ENCODE measurements at places on chromosomes 12 and 14.
A peak's percentile ranks its signal among the peaks of the same experiment; 100 is the strongest.

- DNase-seq, result no peak
Observed at GRCh38 chr14:54652188-54652587, 85.3 kb downstream of the SAMD4A start.

DNA sequence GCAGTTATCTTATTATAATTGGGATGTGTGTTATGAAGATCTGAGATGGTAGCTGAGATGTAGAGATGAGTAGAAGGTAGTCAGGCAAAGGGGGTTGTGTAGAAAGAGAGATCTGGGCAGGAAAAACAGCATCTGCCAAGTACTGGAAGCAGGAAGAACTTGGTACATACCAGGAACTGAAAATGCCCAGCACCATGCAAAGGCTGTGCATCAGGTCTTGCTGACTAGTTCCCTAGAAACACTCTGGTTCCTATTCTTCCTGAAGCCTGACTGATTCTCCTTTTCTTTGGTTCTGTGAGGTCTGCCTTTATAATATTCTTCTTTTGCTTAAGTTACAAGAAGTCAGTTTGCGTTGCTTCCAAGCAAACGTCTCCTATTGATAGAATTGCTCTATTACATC, 6.7 kb upstream of the NFATC4 start:
- no peak for DNase-seq

- DNase-seq, result no peak
Observed at GRCh38 chr14:80784820-80785219, 156.7 kb downstream of the CEP128 start.

DNA sequence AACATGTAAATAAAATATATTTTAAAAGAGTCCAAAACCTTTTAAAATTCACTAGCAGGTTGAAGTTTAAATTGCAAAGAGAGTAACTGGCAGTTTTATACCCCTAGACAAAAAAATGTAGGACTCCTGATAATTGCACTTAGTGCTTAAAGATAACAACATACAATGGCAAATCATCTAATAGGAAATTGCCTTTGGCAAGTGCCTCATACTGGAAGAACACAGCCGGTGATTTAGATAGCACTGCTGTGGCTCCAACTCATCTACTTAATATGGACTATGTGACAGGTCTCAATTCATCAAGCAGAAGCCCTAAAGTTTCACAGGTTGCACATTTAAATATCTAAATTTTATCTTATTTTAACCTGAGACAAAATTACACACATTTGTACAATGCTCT, 13.4 kb downstream of the C12orf50 start:
- no peak for DNase-seq

GRCh38 chr14:69317102-69317755, 57.3 kb downstream of the GALNT16 start:
- DNase-seq, result no peak

DNA sequence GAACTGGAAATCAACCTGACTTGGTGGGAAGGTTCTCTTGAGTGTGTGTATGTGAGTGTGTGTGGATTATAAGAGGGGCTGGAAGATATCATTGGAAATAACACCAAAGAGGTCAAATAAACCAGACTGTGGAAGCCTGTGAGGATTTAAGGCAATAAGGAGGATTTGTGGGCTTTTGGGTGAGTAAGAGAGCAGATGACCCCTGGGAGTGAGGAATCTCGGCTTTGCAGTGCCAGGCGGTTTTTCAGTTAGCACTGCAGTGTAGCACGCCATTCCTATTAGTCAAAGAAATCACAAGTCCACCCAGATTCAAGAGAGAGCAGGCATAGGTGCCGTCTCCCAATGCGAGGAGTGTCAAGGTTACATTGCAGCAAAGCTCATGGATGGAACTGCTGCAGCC, 63.3 kb downstream of the CALM1 start:
- no peak for DNase-seq

DNA sequence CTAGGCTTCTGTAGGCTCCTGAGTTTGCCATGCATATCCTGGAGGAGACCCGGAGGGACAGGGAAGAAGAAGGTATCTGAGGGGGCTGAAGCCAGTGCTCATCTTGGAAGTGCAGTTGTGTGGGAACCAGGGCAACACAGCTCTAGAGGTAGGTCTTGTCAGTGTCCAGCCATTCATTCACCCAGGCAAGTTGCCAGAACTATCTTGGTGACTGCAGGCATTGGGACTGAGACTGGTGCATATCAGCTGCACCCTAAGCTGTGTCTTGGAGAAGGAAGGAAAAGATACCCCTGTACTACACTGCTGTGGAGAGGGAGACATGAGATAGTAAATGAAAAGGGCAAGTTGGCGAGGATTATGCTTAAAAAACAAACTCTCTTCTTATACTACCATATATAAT, 4.9 kb upstream of the WIF1 start:
- DNase-seq, result no peak

- DNase-seq, result peak; percentile 3
Observed at GRCh38 chr14:65169351-65169750, 67.0 kb upstream of the MAX start.

GRCh38 chr14:104224506-104225277, 86.3 kb downstream of the KIF26A start:
- DNase-seq, result no peak

GRCh38 chr14:76497550-76498462, 121.9 kb downstream of the ESRRB start:
- no peak for DNase-seq

DNA sequence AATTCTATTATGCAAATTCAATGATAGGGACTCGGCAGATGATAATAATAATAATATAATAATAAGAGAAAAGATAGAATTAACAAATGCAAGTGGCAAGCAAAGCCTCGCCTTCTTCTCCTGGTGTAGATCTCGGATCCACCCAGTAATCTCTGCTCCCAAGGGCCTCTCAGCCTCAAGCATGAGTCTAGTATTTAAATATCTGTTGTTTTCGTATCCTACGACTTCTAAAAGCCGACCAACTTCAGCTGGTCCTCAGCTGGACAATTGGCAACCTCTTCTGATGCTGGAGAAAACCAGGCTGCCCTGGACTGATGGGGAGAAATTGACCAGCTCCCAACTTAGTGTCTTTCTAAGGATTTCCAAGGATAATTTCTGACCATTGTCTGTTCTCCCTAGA, 14.0 kb upstream of the MAP1LC3B2 start:
- DNase-seq, result no peak

GRCh38 chr12:69338120-69338859, 9.9 kb upstream of the LYZ start:
- DNase-seq, result no peak

DNA sequence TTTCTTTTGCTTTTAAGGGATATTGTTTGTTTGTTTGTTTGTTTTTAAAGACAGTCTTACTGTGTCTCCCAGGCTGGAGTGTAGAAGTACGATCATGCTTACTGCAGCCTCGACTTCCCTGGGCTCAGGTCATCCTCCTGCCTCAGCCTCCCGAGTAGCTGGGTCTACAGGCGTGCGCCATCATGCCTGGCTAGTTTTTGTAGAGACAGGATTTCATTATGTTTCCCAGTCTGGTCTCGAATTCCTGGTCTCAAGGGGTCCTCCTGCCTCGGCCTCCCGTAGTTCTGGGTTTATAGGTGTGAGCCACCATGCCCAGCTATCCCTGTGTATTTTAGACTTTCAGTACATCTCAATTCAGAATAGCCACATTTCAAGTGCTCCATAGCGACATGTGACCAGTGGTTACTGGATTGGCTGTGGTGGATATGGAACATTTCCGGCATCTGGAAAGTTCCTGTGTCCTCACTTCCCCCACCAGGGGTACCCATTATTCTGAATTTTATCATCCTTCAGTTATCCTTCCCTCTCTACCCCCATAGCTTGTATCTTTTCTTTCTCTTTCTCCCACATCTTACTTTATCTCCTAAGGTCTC, 61.1 kb downstream of the HRK start:
- no peak for DNase-seq

- DNase-seq, result no peak
Observed at GRCh38 chr12:63164911-63165310, 13.9 kb upstream of the AVPR1A start.

DNA sequence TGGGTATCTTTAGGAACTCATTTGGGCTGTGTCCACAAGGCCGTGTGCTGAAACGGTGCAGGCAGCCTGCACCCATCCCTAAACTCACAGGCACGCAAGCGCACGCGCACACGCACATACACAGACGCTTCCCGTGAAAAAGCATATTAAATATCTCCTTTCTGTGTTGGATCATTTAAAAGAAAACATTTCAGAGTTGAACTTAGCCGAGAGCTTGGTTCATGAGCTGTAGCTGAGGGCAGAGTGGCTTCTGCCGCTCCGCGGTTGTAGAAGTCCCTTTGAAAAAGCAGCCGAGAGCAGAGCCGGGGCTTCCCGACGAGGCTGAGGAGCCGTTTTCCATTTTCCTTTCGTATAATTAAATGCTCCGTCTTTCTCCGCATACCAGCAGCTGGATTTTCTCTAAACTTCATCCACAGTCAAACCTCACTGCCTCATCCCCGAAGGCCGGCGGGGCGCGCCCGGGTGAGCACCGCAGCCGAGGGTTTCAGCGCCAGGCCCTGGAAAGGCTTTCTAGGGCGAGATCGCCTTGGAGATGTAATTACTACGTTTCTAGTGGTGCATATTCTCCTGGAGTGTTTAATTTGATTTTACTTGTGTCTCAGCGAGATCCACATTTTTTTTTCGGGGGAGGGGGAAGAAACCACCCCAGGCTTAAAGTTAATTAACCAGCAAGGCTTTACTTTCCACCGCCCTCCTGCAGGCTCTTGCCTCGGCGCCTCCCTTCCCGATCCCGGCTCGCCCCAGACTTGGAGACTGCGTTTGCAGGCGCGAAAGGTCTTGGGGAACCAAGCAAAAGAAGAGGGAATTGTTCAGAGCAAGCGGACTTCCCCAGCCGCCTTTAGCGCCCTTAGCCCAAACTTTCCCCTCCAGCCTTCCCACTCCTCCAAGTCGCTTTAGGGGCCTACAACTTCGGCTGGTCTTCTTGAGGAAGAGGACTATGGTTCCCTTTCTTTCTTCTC, 3.0 kb upstream of the HOXC13 start:
- DNase-seq, result no peak

DNA sequence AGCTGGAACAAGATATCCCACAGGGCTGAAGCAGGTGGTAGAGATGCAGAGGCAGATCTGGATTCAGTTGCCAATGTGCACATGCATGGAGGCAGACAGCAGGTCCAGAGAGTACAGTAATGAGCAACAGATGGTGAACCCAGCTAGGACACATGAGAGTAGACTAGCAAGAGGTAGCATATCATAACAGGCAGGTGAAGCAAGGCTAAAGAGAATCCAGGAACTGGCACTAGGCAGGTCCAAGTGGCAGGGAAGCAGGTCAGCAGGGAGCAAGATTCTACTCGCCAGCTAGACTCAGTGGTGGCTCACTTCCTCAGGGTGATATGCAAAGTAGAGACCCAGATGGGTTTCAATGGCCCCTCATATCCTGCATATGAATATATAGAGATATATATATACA, 15.3 kb upstream of the MYF6 start:
- DNase-seq, result no peak

GRCh38 chr12:68477261-68477772, 133.4 kb upstream of the RAP1B start:
- DNase-seq, result no peak

DNA sequence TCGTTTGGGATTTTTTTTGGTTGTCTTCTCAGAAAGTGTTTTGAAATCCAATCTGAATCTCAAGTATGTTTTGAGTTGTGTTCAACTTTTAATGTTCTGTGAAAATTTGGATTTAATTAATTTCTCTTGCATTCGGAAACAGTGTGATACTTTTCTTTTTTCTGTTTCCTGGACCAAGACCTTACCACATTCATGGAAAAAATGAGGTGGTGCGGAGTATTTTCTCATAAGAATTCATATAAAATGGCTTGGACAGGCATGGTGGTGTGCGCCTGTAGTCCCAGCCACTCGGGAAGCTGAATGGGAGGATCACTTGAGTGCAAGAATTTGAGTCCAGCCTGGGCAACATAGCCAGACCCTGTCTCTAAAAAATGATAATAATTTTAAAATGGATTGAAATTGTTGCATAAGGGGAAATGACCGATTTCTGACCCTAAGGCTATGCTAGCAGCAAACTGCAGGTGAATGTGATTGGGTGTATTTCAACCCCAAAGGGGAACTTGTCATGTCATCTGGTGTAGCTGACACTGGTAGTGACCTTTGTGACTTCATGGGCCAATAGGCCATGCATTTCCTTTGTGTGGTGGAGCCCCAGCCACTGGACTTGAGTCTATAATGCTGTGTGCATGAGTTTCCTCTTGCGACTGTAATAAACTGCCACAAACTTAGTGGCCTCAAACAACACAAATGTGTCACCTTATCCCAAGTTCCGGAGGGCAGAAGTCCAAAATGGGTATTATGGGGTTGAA, 123.5 kb upstream of the RFLNA start:
- no peak for DNase-seq

- DNase-seq, result no peak
Observed at GRCh38 chr14:22545842-22546721, 42.9 kb downstream of the DAD1 start.

DNA sequence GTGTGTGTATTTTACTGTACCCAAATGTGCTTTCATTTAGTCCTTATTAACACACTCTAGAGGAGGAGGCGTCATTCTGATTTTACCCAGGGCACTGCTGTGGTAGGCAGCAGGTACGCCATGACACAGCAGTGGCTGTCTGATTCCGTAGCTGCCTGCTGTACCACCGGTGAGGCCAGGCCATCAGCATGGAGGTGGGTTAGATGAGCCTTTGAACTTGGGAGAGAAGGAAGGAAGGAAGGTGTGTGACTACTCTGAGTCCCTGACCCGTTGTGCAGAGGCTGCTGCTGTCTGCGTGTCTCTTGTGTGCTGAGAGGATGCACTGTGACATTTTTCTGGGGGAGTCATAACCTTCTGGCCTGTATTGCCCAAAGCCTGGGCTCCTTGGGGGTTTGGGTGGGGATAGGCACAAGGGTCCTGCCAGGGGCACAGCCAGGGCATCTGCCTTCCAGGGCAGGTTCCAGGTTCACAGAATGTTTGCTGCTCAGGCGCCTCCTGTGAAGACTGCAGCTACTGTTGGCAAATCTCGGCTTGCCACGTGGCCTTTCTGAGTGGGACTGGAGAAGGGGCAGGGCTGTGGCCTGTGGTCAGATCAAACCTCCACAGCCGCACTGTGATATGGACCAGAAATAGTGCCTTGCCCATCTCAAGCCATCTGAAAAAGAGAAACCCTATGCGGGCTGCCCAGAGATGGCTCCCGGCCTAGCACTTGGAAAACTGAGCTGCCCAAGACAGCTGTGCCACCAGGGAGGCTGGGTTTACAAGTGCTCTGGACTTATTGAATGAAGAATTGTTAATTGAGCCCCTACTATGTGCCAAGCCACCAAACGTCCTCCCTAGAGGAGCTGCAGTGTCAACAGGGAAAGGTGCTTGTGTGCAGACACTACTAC, 47.1 kb downstream of the MLXIP start:
- no peak for DNase-seq

Measured in CD4-positive, alpha-beta T cell treated with Interleukin-2 at 100 ng/mL for 4 hours (primary cell).